ENCODE measurements at places on chromosomes 2 and 18.

DNA sequence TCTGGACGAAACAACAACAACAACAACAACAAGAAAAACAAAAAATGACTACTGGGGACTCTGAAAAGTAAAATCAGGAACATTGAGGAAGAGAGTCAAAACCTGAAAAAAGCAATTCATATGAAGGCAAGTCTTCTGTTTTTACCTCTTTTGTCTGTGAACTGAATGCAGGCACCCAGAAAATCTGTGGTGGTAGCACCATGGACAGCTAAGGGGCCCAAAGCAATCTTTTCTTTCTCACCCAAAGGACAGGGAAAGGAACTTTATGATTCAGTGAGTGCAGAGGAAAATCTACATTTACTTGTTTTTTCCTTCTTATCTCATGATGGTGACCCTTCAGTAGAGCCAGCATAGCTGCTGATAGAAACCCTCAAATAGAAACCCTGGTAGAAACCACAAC lies 10.4 kb downstream of the ALK start:
- DNase-seq = no peak

GRCh38 chr2:133287709-133288108 lies 280.6 kb downstream of the NCKAP5 start:
- no peak for DNase-seq

DNA sequence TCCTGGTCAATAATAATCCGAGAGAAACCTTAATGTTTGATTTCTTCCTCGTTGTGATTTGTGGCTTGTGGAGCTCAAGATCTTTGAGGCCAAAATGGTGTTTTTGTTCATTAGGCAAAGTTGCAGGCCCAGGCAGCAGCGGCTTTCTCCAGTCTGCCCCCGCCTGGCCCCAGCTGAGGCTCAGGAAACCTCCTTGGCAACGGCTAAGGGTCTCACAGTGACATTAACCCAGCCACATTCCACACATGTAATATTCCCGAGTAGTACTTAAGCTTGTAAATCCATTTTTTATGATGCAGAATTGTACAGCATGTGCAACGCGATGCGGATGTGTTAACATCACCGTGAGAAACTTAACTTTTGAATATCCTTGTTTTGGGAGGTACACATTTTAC lies 200.1 kb downstream of the BCL11A start:
- DNase-seq = no peak

- no peak for DNase-seq
These were observed 1.2 kb downstream of the TXNL1 start for GRCh38 chr18:56637176-56637575.

DNA sequence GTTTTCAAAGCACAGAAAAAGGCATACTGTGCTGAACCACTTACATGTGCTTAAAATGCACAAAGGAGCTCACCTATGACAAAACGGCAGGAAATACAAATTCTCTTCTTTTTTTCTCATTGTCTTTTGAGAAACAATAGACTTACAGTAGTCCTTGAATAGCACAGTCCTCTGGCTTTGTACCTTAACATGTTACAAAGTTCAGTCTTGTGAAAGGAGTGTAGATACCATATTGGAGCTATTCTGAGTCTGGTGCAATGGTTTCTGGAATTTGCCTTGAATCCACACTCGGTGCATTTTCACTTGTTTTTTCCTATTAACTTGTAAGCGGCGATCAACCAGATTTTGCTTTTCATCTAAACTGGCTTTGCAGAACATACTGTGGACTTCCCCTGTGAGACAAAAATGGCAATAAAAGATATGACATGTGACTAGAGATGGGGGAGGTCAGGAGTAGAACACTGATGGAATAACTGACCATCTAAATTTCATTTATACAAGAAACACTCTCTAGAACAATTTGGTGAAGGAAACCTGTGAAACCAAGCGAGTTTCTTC lies 109.7 kb downstream of the METTL8 start:
- no peak for DNase-seq

GRCh38 chr2:201866643-201867473 lies 60.5 kb downstream of the CDK15 start:
- DNase-seq = no peak

DNA sequence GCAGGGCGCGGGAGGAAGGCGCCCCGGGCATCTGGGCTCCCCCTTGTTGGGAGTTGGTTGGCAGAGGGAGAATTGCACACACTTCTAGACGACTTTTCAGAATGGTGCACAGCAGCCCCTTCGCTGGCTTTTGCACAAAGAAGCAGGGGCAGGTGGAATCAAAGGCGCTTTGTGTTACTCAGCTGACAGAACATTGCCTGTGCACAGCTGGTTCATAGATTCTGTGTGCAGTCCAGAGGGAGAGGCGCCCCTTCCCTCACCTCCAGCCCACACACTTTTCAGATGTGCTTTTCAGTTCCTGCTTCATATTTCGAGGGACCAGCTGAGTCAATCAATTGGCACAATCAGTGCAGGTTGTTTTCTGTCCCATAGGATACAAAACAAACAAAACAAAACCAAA lies 348.4 kb upstream of the RAB12 start:
- no peak for DNase-seq

DNA sequence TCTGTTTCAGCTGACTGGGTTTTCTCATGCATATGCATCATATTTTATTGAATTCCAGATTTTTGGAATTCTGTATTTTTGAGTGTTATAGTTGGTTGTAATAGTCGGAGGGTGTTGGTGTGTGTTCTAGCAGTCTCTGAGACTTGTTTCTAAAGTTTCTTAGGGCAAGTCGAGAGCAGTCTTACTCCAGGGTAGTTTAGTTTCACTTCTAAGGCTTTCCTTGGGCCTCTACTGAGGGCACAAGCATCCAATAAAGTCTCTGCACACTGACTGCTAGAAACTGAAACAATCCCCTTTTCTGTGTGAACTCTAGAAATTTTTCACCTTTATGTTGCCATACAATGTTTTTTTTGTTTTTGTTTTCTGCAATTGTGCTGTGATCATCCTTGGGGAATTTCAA lies 663.7 kb upstream of the LRATD1 start:
- no peak for DNase-seq

GRCh38 chr2:40259900-40260299 lies 192.0 kb downstream of the SLC8A1 start:
- DNase-seq = no peak

Measured in activated T-cell treated with anti-CD3 and anti-CD28 coated beads, Interleukin-2, amount 50 U/mL, for 1 hour (primary cell).